Stimulated activated CD8-positive, alpha-beta memory T cell treated with anti-CD3 and anti-CD28 coated beads, Interleukin-4, amount 100 ng/mL, for 1 hour (primary cell): ENCODE measurements at places on chromosomes 12 and 14.

DNA sequence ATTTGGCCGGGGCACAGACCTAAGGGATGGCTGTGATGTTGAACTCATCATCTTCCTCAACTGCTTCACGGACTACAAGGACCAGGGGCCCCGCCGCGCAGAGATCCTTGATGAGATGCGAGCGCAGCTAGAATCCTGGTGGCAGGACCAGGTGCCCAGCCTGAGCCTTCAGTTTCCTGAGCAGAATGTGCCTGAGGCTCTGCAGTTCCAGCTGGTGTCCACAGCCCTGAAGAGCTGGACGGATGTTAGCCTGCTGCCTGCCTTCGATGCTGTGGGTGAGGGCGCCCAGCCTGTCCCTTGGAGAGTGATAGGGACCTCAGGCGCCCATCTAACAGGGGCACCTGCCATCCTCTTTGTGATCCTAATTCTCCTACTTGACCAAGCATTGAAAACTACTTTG lies 12.4 kb downstream of the OAS3 start:
- DNase-seq: no peak

GRCh38 chr12:108732489-108733229 lies 1.3 kb upstream of the CORO1C start:
- no peak for DNase-seq

- no peak for DNase-seq
Observed at GRCh38 chr12:114762490-114763110, 78.6 kb upstream of the TBX3 start.

- no peak for DNase-seq
Observed at GRCh38 chr12:103839103-103839502, 1.9 kb downstream of the NT5DC3 start.

- no peak for DNase-seq
Observed at GRCh38 chr12:67442896-67443295, 173.7 kb downstream of the CAND1 start.

- DNase-seq: no peak
Observed at GRCh38 chr14:100604121-100604501, 16.9 kb upstream of the BEGAIN start.

DNA sequence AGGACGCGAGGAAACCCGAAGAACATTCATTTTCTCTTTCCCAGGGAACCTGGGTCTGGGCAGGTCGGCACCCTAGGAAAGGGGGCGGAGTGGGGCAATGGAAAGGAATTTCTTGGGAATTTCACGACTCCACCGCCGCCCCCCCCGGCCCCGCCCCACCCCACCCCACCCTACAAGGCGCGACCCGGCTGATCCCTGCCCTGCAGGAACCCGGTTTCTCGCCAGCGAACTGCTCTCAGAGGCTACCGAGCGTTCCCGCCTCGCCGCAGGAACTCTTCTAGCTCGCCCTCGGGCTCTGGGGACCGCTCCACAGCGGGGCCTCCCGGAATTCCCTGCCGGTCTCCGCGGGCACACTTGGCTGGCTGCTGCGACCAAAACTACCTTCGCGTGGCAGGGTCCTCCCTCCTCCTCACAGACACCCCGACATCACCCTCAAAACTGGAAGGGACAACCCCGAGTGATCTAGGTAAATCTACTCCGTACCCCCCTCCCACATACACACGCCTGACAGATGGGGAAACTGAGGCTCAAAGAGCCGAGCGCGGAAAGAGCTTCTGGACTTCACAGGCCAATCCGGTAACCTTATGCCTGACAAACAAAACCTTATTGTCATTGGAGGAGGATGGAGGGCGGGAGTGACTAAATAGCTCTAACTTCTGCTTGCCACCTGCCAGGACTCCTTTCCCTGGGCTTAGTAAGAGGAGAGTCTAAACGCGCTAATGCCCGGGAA lies 785 bp upstream of the ACTN1 start:
- DNase-seq: no peak

GRCh38 chr14:55239320-55239719 lies 31.9 kb upstream of the FBXO34 start:
- no peak for DNase-seq

GRCh38 chr12:25495331-25496097 lies 57.6 kb downstream of the LMNTD1 start:
- DNase-seq: no peak

DNA sequence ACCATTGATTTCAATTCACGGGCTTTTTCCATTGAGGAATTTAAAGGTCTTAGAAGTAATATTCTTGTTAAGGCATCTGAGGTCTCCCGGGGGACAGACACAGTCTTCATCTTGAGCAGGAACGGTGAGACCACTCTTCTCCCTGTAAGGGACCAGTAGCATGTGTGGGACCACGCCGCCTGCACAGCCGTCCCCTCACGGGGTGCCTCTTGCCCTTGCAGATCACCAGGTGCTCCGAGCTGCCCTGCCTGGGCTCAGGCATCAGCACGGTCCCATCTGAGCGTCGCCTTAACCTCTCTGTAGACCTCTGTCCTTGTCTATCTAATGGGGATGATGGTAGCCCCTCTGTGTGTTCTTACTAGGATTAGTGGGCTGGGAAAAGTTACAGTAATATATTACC lies 74.1 kb downstream of the PPP2R5C start:
- DNase-seq: no peak

DNA sequence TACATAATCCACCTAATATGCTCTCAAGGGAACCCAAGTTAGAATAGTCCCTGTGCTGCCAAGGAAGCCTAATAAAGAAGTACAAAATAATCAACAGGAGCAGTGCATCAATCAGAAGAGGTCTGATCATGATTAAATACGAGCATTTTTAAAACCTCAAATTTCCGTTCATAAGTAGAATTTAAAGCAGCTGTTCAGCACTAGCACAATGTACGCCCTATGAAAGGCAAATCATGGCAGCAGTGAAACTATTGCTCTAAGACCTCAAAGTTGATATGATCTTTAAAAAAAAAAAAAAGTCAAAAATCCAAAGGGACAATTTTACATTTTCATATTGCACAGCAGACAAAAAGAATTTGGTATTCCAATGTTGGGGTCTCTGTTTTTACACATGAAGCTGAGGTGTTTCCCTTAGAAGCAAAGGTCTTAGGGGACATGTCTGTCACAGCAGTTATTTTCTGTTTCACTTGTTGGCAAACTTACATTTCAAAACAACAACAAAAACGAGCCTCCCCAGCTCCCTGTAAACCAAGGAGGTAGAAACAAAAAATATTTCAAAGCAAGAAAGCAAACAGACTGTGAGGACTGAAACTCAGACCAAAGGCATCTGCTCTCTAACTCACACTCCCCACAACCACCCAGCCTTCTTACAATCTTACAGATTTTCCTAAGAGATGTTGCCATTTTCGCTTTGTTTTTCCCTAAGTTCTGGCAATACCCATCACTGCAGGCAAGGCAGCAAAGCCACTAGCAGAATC lies 28.2 kb downstream of the SOX5 start:
- DNase-seq: no peak

GRCh38 chr12:58969237-58969636 lies 48.9 kb upstream of the LRIG3 start:
- no peak for DNase-seq

GRCh38 chr14:95337041-95337595 lies 17.4 kb upstream of the CLMN start:
- DNase-seq: no peak

- DNase-seq: no peak
Observed at GRCh38 chr12:7933255-7933726, 2.7 kb downstream of the SLC2A3 start.

DNA sequence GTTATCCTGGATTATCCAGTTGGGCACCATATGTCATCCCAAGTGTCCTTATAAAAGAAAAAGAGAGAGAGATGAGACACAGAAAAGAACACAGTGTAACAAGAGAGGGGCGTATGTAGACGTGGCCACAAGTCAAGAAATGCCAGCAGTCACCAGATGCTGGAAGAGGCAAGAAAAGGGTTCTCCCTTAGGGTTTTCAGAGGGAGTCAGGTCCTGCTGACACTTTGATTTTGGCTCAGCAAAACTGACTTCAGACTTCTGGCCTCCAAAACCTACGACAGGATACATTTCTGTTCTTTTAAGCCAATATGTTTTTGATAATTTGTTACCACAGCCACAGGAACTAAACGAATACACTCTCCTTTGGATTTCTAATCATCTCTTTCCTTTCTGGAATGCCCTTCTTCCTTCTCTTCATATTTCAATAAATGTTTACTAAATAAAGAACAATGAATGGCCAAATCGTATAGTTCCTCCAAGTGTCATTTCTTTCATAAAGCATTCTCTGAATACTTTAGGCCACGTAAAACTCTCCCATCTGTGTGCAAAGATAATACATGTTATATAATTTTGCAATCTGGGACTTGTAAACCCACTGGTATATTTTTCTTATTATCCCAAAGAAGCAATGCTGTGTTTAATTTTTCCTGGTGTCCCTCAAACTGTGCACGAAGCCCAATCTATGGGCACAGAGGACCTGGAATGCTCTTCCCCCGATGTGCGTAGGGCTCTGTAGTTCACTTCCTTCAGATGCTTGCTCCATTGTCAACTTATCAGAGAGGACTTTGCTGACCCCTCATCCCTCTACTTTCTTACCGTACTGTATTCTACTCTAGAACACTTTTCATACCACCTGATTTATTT lies 303.6 kb downstream of the CEP128 start:
- no peak for DNase-seq

DNA sequence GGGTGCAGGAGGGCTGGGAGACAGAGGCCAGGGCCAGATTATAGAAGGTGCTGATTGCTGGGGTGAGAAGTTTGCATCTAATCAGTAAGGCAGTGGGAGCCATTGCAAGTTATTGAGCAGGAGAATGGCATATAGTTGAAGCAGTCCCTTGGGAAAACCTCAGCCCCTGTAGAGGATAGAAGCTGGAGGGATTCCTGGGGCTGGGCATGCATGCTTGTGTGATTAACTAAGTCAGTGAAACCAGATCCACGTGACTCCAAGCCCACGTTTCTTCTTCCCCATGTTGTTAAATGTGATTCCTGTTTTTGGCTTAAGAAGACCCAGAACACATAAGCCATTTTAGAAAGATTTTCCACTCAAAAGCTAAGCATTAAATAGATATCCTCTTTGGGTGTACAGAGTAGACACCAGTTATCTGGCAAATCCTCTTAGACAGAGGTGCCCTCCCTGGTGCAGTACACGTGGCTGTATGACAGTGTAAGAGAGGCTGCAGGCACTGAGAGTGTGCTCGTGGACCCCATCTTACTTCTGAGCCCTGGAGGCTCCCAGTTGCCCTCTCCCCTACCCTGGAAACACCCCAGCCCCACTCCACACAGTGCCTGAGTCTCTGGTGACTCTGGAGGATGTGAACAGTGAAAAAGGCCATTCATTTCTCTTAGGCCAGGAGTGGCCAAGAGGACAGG lies 3.2 kb downstream of the C14orf132 start:
- no peak for DNase-seq

GRCh38 chr12:82279536-82280058 lies 78.6 kb downstream of the CCDC59 start:
- DNase-seq: no peak

DNA sequence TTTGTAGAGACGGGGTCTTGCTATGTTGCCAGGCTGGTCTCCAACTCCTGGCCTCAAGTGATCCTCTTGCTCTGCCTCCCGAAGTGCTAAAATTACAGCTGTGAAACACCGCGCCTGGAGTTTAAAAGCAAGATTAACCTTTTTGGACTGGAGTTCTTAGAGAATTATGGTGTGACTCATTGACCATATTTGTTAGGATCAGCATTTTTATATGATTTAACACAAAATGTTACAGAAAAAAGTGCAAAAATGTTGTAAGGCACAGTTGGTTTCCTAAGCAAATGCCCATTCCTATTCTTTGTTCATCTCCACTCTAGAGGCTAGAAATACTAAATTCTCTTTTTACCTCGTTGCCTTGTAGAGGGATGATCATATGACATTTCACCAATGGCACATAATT lies 27.6 kb downstream of the SLC35E3 start:
- no peak for DNase-seq

DNA sequence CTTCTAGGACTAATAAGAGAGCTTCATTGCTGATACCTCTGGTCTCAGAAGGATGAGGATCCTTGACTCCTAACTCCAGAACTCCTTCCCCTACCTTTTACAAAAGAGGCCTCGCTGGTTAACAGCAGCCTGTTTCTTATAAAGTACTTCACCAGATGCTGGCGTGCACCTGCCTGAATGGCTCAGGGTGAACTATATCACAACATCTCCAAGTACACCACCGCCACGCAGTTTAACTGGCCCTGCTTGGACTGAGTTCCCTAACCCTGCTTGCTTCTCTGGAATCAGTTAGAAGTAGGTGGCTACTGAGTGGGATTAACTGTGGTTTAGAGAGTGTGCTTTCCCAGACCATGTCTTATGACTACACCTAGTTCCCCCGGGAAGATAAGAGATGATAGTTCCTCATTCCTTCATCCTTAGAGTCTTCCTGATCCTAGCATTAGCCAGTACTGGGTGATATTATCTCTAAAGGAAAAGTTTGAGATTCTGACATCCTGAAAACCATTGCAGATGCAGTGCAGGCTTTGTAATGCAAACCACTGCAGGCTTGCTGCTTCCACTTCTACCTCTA lies 3.0 kb downstream of the FOXJ2 start:
- no peak for DNase-seq

- DNase-seq: no peak
Observed at GRCh38 chr12:127900386-127900785, 366.6 kb upstream of the TMEM132C start.

GRCh38 chr14:49820176-49820575 lies 32.4 kb downstream of the NEMF start:
- no peak for DNase-seq
